Stimulated activated CD4-positive, alpha-beta T cell treated with anti-CD3 and anti-CD28 coated beads, Interleukin-1b, Interleukin-23, amount 100 ng/mL, for 4 hours (primary cell): ENCODE measurements at places on chromosomes 13 and 19.

- DNase-seq: no peak
Observed at GRCh38 chr19:2807379-2808128, 12.1 kb upstream of the ZNF554 start.

- DNase-seq: no peak
Observed at GRCh38 chr13:111359930-111360329, 39.5 kb downstream of the TEX29 start.

DNA sequence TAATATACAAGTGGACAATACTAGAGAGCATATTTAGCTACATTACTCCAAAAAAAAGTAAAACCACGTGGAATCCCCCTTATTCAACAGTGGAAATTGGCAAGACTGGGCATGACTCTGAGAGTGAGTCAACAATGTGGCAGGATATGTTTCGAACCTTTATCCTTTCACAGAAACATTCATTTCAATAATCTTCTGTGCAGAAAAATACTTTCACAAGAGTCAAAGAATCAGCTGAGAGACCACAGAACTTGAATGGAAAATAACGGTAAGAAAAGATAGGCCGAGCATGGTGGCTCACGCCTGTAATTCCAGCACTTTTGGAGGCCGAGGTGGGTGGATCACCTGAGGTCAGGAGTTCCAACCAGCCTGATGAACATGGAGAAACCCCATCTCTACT, 25.1 kb upstream of the CD70 start:
- no peak for DNase-seq

DNA sequence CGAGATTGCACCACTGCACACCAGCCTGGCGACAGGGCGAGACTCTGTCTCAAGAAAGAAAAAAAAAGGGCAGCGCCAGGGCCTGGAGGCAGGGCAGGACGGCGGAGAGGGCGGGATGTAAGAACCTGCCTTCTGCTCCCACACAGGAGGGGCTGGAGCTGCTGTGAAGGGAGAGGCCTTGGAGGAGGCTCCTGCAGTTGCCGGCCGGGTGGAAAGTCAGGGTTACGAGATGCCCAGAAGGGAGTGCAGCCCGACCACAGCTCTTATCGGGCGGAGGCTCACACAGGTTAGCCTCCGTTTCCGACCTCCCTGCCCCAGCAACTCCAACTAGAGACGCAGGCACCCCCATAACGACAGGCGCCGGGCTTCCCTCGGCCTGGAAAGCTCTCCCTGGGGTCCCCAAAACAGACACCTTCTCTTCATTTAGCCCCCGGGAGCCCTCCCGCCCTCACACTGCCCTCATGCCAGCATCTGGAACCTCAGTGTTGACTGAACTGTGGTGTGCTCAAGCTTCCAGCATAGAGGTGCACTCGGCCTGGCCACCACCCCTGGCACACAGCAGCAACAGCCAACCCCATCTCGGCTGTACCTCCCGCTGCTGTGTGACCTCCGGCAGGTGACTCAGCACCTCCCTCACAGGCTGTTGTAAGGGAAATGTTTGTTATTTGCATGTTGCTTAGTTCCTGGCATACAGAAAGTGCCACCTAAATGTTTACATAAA, 1.4 kb downstream of the PLPP2 start:
- no peak for DNase-seq

DNA sequence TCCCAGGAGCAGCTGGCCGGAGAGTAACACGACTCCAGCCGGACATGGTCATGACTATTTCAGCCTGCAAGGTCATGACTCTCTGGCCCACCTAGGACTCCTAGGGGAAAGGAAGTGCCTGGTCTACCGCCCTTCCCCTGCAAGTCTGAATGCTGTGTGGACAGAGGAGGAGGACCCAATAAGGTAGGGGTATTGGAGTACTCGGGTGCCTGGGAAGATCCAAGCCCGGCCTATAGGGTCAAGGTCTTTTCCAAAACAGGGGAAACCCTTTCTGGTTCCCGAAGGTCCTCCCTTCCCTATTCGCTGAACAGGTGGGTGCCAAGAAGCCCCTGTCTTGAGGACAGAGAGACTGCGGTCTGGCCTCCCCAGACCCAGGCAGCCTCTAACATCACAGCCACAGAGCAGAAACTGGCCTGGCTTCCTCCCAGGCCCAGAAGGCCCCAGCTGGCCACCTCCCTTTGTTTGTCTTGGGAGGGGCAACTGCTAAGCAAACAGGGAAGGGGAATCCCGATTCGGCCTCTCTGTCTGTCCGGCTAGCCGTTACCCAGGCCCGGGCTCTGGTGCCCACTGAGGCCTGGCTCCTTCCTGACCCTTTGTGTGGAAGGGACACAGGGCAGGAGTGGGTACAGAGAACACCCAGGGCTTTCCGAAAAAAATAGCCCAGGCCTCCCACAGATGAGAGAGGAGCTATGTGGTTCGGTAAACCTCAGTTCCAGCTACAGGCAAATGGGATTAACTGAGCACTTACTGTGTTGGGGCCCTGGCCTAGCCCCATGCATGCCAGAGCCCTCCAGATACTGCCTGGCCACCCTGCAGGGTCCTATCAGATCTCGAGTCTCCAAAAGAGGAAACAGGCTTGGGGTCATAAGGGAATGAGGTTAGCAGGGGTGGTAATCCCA, 5.2 kb upstream of the GRAMD1A start:
- no peak for DNase-seq

- no peak for DNase-seq
Observed at GRCh38 chr13:51623473-51623872, 39.2 kb downstream of the WDFY2 start.

DNA sequence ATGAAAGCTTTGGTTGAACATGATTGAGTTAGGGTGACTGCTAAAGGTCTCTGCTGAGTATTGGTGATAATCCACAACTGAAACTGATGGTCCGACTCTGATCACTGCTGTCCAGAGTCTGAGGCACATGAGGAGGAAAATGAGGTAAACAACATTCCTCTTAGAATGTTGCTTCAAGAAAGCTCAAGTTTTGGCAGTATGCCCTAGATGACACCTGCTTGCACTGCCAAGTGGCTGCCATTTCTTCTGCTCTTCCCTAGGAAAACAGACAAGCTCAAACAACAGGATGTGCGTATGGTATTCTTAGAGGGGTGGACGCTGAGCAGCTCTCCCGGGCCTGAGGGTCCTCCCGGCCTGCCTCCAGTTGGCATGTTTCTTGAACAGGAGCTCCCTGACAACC, 15.2 kb upstream of the MTIF3 start:
- DNase-seq: no peak

DNA sequence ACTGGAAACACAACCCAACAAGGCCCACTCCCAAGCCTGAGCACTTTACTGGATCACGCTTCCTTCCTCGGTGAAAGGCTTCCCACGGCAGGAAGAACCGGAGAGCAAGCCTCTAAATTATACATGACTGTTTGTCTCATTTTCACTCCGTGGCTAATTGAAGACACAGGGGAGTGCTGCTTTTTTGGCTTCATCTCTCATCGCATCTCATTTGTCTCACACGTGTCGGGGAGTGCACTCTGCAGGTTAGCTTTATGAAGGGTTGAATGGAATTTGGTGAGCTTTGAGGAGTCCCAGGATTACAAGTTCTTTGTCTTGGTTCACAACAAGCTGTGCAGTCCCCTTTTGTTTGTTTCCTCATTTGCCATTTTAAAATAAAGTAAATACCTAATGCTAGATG, 544.6 kb downstream of the GPC6 start:
- no peak for DNase-seq

GRCh38 chr13:112207129-112207528, 140.2 kb downstream of the SOX1 start:
- DNase-seq: no peak

- DNase-seq: no peak
Observed at GRCh38 chr13:40002016-40002415, 346.6 kb downstream of the COG6 start.

DNA sequence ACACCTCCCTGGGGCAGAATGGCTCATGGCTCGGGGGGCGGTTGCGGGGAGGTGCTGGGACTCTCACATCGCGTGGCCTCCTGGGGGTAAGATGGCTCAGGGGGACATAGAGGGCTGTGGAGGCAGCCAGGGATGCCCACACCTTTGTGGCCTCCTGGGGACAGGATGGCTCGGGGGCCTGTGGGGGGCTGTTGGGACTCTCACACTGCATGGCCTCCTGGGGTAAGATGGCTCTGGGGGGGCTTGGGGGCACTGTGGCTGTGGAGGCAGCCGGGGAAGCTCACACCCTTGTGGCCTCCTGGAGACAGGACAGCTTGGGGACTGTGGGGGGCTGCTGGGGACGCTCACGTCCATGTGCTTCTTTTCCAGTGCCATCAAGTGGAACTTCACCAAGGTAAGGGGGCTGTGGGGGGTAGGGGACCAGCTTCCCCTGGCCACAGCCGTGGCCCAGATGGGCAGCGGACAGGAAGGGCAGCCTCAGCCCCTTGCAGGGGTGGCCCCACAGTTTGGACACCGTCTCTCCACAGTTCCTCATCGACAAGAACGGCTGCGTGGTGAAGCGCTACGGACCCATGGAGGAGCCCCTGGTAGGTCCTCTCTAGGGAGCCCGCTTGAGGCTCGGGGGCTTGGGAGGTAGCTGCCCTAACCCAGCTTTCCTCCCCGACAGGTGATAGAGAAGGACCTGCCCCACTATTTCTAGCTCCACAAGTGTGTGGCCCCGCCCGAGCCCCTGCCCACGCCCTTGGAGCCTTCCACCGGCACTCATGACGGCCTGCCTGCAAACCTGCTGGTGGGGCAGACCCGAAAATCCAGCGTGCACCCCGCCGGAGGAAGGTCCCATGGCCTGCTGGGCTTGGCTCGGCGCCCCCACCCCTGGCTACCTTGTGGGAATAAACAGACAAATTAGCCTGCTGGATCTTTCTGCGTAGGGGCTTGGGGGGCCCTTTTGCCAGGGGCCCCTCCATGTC, 2.4 kb downstream of the GPX4 start:
- no peak for DNase-seq

GRCh38 chr13:82658811-82659210, 1223.5 kb downstream of the SLITRK1 start:
- DNase-seq: no peak

DNA sequence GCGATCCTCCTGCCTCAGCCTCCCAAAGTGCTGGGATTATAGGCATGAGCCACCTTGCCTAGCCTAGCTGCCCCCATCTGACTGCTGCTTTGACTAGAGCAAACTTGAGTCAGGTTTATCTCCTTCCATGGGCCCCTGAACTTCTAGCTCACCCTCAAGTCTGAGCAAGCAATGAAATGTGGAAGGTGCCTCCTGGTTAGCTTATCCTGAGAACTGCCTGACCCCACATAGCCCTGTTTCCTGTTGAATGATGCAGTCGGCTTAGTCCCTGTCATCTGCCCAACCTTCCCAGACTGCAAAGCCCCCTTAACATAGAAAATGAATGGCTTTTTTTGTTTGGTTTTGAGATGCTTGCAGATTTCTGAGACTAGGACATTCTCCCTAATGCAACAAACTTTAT, 8.9 kb upstream of the TMEM160 start:
- no peak for DNase-seq

- DNase-seq: no peak
Observed at GRCh38 chr19:39377373-39378362, 13.2 kb downstream of the PAF1 start.

DNA sequence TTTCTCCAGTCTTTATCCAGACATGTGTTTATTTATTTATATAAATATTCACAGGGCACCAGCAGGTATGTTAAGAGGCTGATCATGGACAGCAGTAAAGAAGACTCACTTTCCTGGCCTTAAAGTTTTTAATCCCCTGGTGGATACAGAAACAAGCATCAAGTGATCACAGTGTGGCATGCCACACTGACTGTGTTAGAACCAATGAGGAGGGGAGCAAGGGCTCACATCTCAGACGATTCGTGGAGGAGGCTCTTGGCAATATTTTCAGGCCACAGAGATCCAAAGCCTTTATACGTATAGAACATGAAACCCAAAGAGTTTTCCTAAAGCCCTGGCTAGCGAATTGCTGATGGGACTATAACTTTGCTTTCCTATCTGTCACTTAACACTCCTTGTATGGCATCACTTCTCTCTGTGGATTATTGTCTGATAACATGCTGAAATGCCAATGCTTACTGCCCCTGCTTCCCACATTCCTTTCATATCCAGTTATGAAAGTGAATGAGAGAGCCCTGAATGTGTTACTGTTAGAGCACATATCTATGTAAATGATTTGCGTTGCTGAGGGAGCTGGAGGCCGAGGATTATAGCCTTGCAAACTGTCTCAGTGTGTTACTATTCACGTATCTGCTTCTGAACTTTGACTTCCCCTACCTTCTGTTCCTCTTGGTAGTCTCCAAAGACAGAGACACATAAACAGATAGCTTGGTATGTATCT, 37.6 kb downstream of the POLR1D start:
- no peak for DNase-seq

GRCh38 chr19:3176715-3177501, 1.7 kb upstream of the S1PR4 start:
- peak; percentile 61 for DNase-seq

DNA sequence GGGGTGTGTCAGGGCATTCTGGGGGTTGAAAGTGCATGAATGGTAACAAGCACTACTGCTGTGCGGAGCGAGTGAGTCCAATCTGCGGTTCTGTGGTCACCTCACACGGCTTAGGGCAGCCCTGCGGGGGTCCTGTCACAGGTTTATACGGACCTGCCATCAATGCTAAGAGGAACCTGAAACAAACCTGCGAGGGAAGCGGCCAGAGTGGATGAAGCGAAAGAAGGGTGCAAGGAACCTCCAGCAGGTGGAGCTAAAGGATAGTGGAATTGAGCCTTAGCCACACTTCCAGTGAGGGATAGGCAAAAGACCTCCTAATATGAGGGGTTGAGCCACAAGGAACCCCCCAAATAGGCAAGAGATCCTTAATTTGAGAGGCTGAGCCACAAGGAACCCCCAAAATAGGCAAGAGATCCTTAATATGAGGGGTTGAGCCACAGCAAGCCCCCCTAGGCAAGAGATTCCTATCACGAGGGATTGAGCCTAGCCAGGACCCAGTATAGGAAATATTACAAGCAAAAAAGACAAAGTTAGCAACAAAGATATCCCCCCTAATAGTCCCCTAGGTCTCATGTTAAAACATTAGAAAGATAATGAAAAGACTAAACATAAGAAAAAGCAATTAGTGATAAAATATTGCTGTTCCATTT, 6.3 kb upstream of the ZNF69 start:
- DNase-seq: peak; percentile 30

DNA sequence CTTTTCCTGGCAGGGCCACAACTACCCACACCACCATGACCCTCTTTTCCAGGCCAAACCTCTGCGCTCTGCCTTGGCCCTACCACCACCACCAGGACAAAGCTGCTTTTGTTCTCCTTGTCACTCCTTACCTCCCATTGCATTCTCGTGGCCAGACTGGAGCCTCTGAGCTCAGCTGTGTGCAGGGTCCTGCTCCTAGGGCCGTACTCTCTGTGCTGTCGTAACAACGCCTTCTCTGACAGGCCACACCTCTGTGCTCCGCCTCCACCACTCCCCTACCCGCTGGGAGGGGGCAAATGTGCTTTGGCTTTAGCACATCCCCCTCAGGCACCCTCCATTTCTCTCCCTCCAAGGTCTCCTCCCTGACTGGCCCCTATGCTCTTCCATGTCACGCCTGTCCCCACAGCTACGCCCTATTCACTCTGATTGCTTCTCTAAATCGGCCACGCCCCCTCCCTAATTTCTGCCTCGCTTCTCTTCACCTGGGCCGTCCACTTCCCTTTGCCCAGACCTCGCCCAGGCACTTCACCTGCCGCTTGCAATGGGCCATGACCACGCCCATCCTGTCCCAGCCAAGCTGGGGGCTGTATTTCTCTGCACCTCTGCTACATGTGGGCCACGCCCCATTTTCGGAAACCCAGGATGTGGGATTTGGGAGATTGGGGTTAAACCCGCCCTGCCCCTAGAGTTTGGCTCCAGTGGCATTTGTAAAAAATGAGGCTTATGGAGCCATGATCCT, 472.3 kb downstream of the KLF12 start:
- DNase-seq: no peak
